GOT3 (cell line): ENCODE measurements at places on chromosomes 12 and 14.

DNA sequence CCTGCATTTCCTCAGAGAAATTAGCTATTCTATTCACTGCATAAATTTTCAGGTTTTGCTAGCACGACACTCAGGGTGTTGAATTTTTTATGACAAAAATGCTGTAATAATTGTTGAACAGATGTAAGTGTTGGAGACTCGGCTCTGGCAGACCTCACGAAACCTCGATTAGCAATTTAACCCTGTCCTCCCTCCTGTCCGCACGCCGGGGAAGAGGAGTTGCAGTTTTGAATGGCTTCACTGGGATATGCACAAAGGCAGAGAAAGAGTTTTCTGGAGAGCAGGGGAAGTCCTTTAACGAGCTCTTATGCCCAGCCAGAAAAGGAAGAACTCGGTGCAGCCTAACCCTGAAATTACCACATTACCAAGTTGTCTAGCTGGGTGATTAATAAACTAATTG is 661.1 kb downstream of the VRK1 start:
- DNase-seq, result no peak

GRCh38 chr14:105529569-105530284 is 3.3 kb downstream of the TMEM121 start:
- no peak for DNase-seq

- no peak for DNase-seq
Observed at GRCh38 chr14:68181519-68182326, 362.1 kb downstream of the RAD51B start.

- DNase-seq, result no peak
Observed at GRCh38 chr14:75011356-75011994, 8.8 kb downstream of the EIF2B2 start.

DNA sequence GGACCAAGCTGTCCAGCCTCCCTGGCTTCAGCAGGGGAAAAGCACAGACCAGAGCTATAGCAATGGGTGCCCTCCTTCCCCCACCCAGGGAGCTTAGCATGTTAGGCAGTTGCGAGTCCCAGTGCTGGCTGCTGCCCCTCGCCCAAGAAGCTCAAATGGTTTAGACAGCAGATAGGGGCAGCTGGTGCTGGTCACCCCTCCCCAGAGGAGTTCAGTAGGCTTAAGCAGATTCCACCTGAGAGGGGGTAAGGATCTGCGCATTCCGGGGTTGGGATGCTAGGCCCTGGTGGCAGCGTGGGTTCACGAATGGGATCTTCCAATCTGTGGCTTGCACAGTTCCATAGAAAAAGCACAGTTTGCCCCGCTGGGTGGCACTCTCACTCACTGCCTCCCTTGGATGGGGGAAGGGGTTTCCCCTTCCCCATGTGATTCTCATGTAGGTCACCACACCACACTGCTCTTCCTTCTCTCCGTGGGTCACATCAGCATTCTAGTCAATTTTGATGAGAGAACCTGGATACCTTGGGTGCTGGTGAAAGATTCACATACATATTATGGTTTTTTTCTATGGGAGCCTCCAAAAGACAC is 665.6 kb downstream of the C12orf50 start:
- DNase-seq, result no peak

DNA sequence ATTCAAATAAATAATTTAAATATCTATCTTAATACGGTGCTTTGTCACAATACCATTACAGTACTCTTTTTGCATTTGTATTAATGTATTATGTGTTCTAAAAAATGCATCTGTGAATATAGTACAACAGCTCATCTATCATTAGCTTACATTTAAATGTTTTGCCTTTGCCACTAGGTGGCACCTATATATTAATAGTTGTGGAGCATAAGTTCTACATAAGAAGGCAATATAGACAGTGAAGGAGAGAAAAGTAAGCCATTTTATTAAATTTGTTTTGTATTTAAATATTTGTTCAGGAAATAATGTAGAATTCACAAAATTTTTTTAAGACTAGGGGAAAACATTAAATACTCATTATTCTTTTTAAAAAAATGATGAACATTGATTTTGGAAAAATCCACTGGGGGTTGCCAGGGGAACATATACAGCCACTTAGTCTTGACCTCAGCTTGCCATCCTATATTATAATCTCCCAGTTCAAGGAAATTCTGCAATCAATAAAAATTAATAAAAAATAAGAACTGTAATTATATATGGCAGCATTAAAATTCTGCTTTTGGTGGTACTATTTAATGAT is 9.8 kb downstream of the CCER1 start:
- no peak for DNase-seq

DNA sequence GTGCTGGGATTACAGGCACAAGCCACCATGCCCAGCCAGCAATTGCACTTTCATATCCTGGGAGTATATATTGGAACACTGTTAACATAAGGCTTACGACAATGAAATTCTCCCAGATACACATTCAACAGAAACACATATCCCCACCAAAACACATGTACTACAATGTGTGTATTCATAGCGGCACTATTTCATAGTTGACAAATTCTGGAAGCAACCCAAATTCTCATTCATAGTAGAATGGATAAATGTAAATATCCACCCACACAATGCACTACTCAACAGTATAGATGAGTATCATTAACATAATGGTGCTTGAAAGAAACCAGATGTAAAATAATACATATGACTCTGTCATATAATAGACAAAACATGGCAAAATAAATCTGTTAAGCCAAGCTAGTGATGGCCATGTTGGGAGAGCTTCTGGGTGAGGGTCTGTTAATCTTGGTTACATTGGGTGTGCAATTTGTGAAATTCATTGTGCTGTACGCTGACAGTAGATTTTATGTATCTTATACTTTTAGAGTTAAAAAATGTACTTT is 2.6 kb upstream of the DNAAF2 start:
- no peak for DNase-seq

DNA sequence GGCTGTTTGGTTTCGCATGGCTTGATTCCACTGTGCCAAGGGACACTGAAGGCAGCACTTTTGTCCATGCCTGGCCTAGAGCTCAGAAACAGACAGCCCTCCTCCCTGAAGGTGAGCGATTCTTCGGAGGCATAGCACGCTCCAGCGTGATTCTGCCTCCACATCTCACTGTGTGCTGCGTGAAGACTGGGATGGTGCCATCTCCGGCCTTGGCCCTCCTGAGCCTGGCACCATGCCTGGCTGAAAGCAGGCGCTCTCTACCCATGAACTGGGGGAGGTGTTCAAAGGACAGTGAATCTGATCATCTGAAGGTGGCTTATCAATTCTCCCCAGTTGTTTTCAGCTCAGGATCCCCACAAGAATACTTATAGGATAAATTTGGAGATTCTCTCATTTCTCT is 187.4 kb downstream of the TTC7B start:
- no peak for DNase-seq

DNA sequence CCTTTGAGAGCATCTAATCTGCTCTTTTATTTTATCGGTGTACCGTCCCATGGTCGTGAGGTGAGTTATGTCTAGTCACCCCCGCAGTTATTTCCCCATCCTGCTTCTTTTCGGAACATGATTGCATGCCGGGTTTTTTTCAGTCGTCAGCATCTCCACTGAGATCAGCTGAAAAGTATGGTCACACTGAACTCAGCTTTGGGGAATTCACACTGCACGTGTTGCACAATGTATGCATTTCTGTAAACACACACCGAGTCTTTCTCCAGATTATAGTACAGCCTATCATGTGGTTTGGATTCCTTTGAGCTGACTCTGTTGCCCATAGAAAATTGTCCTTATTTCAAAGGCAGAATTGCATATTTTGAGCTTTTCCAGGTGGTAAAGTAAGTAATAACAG is 24.6 kb downstream of the PLXNC1 start:
- DNase-seq, result no peak

- DNase-seq, result no peak
Observed at GRCh38 chr12:91871751-91872150, 273.9 kb downstream of the BTG1 start.

DNA sequence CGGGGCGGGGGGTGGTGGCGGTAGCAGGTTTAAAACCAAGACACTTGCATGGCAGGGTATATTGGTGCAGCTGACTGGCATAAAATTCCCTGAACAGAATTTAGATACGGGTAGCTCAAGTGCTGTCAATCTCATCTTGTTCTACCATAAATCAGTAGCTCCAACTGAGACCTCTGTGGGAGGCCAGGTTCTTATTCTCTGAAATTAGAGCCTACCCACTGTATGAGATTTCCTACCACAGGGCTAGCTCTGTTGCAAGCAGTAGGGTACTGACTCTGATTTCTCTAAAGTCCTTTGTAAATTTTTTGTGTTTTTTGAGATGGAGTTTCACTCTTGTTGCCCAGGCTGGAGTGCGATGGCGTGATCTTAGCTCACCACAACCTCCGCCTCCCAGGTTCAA is 3.3 kb upstream of the RPLP0 start:
- DNase-seq, result no peak

GRCh38 chr12:126685636-126686035 is 1581.3 kb upstream of the TMEM132C start:
- DNase-seq, result no peak

DNA sequence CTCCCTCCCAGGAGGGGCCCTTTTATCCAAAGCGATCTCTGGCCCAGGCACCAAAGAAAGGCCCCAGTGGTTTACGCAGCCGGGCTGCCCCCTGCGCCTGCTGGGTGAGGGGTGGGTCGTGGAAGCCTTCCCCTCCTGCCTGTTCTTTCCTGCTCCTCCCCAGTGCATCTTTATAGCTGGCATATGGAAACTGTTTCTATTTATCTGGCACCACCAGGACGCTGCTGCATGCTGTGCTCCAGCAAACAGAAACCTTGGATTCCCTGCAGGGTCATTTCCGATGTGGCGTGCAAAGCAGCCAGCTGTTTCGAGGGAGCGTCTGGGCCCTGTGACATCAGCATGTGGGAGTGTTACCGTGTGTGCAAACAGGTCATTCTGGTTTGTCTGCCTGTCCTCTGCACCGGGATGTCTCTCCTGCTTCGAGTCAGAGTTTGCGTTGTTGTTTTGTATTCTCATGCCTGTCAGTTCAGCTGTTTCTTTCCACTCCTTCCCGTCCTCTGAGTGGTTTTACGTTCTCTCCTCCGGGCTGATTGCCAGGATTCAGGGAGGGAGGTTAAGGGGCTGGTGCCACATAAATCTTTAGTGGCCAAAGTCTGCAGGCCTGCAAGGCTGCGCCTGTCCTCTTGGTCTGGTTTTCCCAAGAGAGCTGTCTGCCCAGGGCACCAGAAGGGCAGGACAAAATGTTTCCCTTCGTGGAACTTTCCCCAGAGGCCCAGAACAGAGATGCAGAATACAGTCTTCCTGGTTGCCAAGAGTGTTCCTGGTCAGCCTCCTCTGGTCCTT is 24.6 kb downstream of the TPCN1 start:
- no peak for DNase-seq

DNA sequence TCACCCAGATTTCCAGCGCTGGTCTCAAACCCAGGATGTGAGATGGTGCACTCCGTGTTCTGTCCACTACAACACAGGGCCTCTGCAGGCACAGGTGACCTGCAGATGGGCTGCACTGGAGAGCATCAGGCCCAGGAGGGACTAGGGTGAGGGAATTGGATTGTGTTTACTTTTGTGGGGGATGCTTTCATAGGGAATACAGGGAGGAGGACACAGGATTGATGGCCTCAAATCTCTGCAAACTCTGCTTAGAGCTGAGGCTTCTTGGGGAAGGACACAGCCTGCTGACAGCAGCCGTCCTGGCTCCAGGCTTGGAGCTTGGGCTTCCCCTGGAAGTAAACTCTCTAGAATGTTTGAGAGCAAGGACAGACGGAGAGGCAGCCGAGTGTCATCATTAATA is 57.1 kb downstream of the NTF3 start:
- DNase-seq, result no peak

- no peak for DNase-seq
Observed at GRCh38 chr12:49706351-49707127, 666 bp downstream of the FMNL3 start.

- no peak for DNase-seq
Observed at GRCh38 chr12:104767261-104767660, 190.8 kb downstream of the SLC41A2 start.

DNA sequence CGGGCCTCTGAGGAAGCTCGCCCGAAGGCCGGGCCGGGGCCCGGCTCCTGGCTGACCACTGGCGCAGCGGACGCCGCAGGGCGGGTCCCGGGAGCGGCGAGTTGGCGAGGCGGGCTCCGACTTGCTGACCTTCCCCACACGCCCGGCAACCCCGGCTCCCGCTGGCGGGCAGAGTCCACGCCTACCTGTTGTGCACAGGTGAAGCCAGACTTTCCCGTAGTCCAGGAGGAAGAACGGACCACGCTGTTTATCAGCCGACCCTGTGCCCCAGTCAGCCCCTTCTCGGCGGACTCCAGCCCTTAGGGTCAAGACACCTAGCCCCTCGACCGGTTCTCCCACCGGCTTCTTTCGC is 407 bp downstream of the HEATR5A start:
- no peak for DNase-seq

GRCh38 chr12:33438025-33438772 is 1.4 kb downstream of the SYT10 start:
- no peak for DNase-seq

- DNase-seq, result no peak
Observed at GRCh38 chr12:49885663-49886461, 17.8 kb downstream of the FAIM2 start.

DNA sequence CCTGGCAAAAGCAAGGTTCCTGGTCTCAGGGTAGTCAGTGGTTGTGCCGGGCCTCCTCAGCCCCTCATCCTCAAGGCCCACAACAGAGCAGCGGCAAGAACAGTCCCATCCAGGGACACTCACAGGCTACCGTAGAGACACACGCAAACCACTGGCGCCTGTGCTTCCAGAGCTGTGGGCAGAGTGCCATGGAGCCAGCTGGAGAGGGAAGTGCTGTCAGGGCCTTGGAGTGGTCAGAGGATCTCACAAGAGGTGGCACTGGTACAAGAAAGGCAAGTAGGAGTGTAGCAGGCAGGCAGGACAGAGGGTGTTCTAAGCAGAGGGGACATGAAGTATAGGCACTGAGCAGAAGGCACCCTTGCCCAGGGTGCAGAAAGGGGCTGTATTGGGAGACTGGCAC is 34.6 kb downstream of the ANKRD9 start:
- no peak for DNase-seq

GRCh38 chr12:96237465-96238077 is 43.4 kb downstream of the ELK3 start:
- DNase-seq, result no peak

DNA sequence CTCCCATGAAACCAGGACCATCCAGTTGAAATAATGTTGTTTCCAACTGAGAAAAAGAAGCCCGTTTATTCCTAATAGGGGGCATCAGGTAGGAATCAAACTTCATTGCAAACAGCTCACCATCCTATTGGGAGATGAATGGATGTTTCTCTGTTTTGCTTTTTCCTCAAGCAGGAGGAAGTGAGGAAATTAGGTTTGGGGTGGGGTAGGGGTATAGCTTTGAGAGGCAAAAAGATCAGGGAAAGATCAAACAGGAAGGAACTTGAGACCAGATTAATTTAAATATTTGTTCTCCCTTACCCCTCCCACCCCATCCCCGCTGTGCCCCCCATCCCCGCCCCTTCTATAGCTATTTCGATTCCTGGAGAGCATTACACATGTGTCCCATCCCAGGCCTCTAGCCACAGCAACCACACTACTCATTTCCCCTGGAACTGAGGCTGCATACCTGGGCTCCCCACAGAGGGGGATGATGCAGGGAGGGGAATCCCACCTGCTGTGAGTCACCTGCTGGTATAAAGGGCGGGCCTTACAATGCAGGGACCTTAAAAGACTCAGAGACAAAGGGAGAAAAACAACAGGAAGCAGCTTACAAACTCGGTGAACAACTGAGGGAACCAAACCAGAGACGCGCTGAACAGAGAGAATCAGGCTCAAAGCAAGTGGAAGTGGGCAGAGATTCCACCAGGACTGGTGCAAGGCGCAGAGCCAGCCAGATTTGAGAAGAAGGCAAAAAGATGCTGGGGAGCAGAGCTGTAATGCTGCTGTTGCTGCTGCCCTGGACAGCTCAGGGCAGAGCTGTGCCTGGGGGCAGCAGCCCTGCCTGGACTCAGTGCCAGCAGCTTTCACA is at the start of gene IL23A:
Gene IL23A (plus strand): TSS at position 577 of the 850 bp plus-strand sequence. CDS start 161 bp downstream, at position 738.
- no peak for DNase-seq
